ENCODE measurements at places on chromosomes 6 and 20.

GRCh38 chr20:44217342-44218092, 6.9 kb upstream of the OSER1 start:
- DNase-seq = peak; percentile 28

GRCh38 chr6:105875974-105876640, 210.0 kb upstream of the PRDM1 start:
- no peak for DNase-seq

DNA sequence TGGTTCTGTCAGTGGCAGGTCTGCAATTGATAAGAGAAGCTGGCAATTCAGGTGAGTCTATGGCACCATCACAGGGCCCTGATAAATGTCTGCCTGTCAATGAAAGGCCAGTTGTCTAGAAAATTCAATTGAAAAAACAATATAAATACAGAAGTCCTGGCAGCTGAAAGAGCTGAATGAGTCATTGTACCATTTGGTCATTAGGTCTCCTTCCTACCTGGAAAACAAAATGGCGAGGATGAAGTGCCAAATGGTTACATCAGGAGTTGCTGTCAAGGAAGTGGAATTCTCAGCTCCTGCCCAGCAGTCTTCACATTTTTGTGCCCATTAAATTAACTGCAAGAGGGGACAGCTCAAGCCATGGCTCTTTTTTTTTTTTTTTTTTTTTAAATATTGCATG, 37.7 kb downstream of the PEX7 start:
- DNase-seq = no peak

GRCh38 chr6:92507552-92507951, 911.8 kb downstream of the EPHA7 start:
- DNase-seq = no peak

- DNase-seq = no peak
These were observed 3.2 kb downstream of the SYS1 start for GRCh38 chr20:45366192-45366591.

- no peak for DNase-seq
These were observed 105.9 kb downstream of the LY86 start for GRCh38 chr6:6694368-6694780.

GRCh38 chr20:1616858-1617434, 2.9 kb downstream of the SIRPB1 start:
- no peak for DNase-seq

GRCh38 chr6:14985366-14985765, 260.5 kb upstream of the JARID2 start:
- no peak for DNase-seq

GRCh38 chr6:148890652-148891404, 144.0 kb downstream of the UST start:
- no peak for DNase-seq

- no peak for DNase-seq
These were observed 10.0 kb upstream of the PRDM1 start for GRCh38 chr6:106076139-106076538.

GRCh38 chr6:106630366-106630765, 988 bp downstream of the QRSL1 start:
- DNase-seq = no peak

- DNase-seq = no peak
These were observed 9.3 kb upstream of the SLPI start for GRCh38 chr20:45263556-45264266.

GRCh38 chr6:46491201-46491627, at the start of gene RCAN2:
TSS of gene RCAN2 (minus strand) at chr6:46491449.
- DNase-seq = no peak

- DNase-seq = peak; percentile 10
These were observed 18.0 kb upstream of the HLA-A start for GRCh38 chr6:29924287-29924686.

DNA sequence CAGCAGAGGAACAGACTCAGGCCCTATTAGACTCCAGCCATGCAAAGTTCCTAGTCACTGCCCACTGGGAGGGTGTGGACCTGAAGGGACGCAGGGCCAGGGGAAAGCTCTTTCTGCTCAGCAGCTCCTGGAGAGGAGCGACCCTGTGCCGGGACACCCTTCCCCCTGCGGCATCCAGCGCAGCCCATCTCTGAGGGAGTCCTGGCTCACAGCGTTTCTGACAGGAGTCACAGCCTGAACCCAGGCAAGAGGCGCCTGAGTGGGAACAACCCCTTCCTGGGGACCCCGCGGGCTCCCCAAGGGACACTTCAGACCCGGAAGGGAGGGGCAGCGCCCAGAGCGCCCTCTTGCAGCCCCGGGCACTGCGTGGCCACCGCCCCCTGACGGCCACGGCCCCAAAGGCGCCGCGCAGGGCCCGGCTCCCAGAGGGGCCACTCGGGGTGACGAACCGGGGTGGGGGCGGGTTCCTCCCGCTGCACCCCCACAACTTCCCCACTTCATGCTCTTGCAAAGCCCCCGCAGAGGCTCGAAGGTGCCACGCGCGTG, 862 bp downstream of the UCKL1 start:
- no peak for DNase-seq

GRCh38 chr20:9202420-9203080, 133.7 kb downstream of the PLCB4 start:
- no peak for DNase-seq

DNA sequence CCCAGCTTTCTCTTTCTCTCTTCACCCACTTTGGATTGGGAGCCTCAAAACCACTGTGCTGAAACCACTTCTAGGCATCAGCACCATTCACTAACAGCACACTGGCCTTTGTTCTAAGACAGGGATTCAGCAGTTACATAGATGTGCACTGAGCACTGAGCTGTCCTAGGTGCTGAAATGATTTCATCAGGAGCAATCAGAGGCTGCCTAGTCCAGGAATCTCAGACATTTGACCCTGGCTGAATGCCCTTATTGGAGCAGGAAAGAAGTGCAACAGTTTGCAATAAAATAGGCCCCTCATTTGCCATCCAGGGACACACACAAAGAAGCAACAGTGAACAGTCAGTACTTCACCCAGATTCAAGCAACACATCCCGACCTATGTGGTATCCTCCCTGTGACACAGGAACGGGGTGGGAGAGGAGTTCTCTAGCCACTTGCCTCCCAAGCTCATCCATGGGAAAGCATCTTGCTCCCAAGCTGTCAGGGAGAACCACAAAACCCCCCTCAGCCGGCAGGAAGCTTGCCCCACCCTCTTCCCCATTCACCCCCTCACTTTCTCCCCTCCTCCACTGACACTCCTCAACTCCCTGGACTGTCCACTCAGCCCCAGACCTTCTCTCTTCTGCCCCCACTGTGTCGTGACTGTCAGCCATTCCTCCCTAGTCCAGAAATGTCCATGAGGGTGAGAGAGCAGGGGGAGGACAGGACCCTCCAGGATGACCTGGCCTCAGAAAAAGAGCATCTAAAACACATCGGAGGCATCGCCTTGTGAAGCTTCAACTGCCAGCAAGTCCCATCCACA, 304.4 kb downstream of the PREX1 start:
- no peak for DNase-seq

- no peak for DNase-seq
These were observed 136.3 kb upstream of the BACH2 start for GRCh38 chr6:90432937-90433336.

DNA sequence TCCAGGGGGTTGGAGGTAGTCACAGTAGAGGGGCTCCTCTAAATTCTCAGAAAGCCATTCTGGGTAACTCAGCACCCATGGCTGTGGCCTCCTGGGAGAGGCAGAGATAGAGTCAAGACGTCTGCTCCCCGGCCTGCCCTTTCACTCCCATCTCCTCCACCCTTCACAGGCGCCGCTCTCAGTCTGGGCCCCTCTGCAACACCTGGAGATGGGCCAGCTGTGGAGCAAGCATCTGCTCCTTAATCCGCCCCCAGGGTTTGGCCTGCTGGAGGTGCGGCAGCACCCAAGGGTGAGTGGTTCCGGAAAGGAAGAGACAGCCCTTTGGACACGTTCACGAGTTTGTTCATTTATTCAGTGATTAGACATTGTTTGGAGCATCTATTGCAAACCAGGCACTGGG, 271.3 kb downstream of the BMP7 start:
- no peak for DNase-seq

- DNase-seq = no peak
These were observed 223.7 kb upstream of the SYNCRIP start for GRCh38 chr6:85866370-85866730.

GRCh38 chr20:46715292-46715756, 5.9 kb downstream of the SLC2A10 start:
- DNase-seq = no peak

DNA sequence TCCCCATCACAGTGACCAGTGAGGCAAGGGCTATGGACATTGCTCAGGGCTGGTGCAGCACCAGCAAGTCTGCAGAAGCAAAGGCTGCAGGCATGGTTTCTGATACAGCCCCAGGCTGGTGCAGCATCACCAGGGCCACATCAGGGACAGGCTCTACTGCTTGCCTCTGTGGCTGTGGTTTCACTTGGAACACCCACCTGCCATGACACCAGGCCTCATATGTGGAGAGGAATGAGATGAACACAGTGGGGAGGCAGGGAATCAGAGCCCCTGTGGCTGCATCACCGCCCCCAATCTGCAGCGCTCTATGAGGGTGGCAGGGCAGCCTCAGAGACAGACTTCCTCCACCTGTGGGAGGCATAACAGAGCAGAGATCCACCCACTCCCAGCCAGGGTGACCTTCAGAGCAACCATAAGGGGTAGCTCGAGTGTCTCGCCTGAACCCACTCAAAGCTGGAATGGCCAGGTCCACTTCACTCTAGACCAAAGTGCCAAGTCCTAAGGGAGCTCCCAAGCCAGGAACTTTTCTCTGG, 7.9 kb downstream of the RING1 start:
- no peak for DNase-seq

GRCh38 chr6:99951016-99951805, 42.8 kb downstream of the MCHR2 start:
- DNase-seq = no peak

DNA sequence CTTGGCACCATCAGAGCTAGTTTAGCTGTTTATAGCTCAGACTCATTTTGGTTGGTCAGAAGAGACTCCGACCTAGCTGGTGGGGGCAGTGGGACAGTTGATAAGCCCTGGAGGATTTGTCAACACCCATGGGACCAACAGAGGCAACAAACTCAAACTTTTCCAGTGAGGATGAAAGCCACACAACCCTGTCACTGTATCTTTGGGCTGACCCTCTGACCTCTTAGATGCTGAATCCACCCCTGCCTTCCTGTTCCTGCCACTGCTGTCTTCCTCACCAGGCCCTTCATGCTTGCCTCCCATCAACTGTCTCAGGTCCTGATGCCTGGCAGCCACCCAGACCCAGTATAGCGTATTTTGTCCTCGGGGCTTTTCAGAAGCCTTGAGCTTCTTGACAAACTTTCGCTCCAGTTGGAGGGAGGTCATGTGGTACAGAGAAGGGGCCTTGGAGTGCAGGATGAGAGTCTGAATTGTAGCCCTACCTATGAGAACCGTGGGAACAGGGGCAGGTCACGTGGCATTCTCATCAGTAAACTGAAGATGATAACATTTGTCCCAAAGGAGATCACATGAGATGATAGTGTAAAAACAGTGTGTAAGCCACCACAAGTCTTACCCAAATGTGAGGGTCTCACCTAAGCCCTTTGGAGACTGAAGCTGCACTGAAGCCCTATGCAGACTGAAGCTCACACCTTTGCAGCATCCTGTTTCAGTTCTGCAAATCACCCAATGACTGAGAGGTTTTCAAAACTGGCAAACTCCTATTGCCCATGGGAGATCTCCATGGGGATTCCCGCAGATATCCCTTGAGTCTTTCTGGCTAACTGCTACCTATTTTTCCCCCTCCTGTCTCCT, 72.0 kb upstream of the F13A1 start:
- no peak for DNase-seq

All from NCI-H187 treated with DMSO at 0.1 percent for 48 hours (cell line).